ENCODE measurements at places on chromosomes 4 and X.
A peak's percentile ranks its signal among the peaks of the same experiment; 100 is the strongest.

DNA sequence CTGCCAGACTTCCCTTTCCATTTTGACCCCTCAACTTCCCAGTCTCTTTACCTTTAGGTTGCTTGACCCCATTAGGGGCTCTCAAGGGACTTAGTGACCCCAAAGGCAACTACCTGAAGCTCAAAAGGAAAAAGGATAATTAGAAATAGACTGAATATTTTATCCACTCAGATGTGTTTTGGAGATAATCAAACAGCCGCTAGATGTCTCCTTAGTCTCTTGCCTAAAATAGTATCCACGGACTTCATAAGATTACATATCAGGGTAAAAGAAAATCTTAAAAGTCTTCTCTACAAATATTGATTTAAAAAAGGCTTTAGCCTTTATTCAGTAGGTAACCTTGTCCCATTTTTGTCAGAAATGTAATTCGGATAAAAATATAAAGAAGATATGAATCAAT is 21.0 kb upstream of the RHOXF2 start:
- no peak for DNase-seq

DNA sequence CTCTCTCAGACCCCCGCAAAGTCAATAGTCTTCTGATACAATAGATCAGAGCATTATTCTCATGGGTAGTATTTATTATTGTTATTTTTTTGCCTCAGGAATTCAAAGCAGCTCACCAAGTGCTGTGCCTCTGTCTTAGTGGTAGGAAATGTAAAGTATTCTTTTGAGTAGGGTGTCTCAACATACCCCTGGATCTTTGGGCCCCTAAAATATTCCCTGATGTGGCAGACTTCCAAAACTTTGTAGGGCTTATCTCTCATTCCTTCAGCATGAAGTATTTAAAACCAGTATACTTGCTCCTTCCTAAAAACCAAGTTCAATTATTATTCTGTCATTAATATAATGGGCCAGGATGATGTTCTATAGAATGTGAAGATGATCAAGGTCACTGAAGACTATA is 115.3 kb upstream of the ZNF827 start:
- DNase-seq, result no peak

- no peak for DNase-seq
Observed at GRCh38 chr4:129345609-129346008, 249.7 kb downstream of the C4orf33 start.

DNA sequence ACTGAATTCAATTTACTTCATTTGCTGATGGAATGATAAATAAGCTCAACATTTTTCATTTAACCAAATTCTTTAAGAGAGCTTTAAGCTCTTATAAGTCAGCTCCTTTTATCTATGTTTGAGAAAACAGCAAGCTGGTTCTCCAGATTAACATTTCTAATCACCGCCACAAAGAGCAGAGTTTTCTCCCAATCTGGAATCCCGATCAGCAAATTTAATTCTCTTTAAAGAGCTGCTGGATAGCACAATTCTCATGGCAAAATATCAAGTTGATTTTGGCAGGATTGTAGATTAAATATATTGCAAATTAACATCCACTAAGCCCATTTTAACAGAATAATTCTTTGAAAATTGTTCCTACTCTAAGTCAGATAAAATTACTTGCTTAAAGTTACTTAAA is 48.8 kb downstream of the RPS6KA3 start:
- no peak for DNase-seq

GRCh38 chr4:137635108-137635507 is 102.8 kb upstream of the PCDH18 start:
- DNase-seq, result peak; percentile 4

All from mammary epithelial cell (primary cell).